ENCODE measurements at places on chromosomes 2 and 18.

DNA sequence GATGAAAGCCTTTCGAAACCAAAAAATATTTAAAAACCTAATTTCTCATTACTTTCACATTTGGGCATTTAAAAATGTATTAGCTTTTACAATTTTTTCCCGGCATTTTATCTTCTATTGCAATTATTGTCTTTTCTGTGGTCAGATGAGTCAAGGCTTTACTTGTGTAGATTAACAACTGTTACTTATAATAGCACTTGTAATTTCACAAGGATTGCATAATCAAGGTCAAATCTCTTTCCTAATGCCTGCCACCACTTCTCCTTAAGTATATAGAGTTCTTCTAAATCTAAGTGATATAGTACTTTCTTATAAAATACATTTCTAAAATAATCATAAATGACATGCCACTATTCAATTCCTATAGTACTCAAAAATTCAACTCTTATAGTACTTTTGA, 67.2 kb downstream of the SLC8A1 start:
- DNase-seq = no peak

GRCh38 chr2:240146141-240146561, 5.7 kb upstream of the OTOS start:
- DNase-seq = no peak

- DNase-seq = no peak
Observed at GRCh38 chr2:121006743-121007489, 271.2 kb downstream of the GLI2 start.

DNA sequence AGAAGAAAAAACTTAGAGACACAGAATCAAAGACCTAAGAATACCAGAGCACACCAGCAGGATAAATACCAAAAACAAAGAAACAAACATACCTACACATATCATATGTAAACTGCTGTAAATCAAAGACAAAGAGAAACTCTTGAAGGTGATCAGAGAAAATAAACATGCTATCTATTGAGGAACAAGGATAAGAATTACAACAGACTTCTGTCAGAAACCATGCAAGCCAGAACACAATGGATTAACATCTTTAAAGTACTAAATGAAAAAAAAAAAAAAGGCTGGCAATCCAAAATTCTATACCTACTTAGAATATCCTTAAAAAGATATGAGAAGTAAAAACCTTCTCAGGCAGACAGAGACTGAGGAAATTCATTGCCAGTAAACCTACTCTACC, 51.6 kb upstream of the MGAT4A start:
- DNase-seq = no peak

DNA sequence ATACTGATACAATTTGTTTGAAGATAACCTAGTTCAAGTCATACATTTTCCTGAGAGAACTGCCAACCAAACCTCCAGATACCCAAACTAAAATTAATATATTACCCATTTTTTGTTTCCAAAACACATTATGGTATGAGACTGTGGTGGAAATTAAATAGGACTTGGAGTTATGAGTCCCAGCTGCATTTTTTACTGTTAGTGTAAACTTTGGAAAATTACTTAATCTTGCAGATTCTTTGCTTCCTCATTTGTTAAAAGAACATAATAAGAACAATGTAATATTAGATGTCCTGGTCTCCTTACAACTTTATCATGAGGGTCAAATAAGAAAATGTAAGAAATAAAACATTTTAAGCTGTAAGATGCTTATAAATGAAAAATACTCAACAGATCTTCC, 98.2 kb upstream of the TRIB2 start:
- no peak for DNase-seq

DNA sequence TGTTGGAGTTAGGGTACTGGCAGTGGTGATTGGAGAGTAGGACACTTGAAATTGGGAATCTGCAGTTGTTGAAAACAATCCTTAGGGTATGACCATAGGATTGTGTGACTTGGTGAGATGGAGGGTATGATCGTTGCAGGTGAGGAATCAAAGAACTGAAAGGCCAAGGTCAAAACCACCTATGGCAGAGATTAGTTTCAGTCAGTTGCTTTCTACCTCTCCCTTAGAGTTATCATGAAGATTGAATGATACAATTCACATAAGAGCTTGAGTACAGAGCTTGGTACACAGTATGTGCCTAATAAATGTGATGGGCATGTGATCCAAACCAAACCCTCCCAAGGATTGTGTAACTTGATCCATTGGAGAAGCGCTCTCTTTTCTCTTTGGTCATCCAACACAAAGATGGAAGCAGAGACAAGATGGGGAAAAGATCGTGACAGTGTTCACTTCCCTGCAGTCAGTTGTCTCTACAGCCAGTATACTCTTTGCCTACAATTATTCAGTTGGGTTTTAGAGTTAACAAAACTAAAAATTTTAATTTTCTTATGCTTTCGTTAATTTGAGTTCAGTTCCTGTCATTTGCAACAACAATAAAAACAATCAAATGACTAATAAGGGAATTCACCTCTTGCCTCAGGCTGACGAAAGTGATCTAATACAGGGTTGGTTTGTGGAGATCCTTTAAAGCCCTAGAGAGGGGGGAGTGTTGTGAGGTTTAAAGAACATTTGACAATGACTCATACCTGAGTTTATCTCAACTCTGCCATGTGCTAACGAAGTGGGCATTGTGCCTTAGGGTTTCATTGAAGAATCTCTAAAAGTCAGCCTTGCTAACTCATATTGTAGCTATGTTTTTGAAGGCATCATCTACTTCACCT, 14.8 kb upstream of the SMAD2 start:
- no peak for DNase-seq

- no peak for DNase-seq
Observed at GRCh38 chr2:229178117-229178516, 93.0 kb downstream of the PID1 start.

DNA sequence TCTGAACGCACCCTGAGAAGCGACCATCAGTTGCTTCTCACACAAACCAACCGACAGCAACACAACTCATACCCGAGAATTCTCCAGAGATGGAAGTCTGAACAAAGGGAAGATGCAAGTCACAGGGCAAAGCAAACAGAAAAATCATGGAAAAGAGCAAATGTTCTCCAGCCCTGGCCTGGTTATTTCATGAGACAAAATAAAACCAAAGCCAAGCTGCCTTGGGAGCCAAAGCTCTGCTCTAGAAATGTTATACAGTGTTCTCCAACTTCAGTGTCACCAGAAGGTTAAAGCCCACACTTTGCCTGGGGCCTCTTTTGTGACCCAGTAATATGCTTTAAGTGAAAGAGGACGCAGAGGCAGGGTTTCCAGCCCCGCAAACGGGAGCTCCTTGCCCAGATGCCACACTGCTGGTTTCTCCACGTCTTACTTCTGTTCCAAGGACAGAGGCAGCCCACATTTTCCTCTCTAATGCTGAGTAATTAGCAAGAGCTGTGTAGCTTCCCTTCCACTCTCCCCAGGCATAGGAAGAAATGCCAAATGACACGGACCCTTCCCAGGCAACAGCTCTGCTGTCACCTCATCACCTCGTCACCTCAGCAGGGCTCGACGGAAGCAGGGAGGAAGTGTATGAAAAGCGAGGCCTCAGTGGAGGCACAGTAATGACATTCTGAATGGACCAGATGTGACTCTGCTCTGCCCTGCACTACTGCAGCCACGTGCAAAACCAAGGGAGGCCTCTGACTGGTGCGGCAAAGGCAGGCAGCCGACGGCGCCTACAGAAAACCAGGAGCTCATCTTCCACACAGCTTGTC, 64.7 kb downstream of the FBXO15 start:
- no peak for DNase-seq

DNA sequence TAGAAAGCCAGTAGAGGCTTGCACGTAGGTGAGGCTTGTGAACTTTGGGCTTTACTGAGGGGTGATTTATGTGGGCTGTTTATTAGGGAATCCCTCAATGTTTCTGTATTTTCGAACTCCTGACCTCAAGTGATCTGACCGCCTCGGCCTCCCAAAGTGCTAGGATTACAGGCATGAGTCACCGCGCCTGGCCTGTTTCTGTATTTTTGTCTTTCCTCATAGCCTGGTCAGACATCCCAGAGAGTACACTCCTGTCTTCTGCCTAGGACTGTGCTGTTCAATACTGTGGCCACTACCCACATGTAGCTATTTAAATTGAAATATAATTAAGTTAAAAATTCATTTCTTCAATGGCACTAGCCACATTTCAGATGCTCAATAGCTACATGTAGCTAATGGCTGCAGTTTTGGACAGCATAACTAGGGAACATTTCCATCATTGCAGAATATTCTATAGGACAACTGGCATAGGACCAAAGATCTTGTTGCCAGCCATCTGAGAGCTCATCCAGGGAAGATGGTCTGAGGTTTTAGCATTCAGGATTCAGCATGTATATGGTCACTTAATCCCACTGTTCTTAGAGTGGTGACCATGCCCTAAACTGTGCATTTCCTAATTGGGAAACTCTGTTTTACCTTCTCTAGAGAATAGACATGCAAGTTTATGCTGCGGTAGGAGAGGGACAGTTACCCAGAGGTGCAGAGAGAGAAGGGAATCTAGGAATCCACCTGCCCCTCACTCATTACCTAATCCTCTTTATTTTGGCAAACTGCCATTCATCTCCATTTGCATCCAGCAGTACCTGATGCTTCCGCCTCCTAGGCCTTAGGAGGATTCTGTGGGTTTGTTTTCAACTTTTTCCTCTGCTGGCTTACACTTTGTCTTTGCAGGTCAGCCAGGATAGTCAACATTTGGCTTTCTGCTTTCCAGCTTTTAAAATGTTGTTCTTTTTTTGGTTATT, 64.4 kb downstream of the LCLAT1 start:
- DNase-seq = no peak

GRCh38 chr2:39234754-39235153, 9.0 kb downstream of the CDKL4 start:
- no peak for DNase-seq

- DNase-seq = no peak
Observed at GRCh38 chr2:86788881-86789686, 1.6 kb downstream of the CD8A start.

- peak; percentile 52 for DNase-seq
Observed at GRCh38 chr2:69565431-69565839, 78.1 kb downstream of the AAK1 start.

DNA sequence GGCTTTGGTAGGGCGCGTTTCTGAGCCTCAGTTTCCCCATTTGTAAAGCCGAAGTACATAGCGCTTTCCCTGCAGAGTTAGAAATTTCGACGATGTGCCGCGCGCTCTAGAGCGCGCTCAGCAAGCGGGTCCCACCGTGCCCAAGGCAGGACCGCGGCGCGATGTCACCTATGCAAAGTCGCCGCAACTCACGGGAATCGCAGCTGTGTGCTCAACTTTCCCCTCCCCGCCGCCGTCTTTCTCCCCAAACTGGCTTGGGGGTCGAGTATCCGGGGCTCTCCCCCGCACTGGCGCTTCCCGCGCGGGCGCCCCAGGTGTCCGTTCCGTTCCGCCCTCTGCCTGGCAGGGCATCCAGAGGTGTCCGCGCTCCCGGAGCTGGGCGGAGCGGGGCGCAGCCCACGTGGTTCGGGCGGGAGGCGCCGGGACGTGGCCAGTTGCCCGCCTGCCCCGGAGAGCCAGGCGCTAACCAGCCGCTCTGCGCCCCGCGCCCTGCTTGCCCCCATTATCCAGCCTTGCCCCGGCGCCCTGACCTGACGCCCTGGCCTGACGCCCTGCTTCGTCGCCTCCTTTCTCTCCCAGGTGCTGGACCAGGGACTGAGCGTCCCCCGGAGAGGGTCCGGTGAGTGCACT, at the start of gene MLPH:
MLPH (plus strand) TSS at position 433 of the 630 bp plus-strand sequence. CDS start 6,176 bp downstream, outside the sequence.
- no peak for DNase-seq

DNA sequence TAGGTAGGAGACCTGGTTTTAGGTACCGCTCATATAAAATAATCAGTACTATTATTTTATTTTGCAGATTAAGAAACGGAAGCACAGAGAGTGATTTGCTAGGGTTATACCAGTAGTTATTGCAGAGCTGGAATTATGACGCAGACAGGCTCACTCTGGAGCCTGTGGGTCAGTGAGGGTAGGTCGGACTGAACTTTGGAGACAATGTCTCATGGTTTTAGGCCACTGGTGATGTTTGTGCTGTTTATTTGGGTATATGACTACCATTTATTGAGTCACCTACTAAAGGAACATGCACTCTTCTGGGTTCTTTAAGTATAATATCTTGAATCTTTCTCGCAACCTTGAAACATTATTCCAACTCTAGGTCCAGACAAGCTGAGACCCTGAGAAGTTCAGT, 33.5 kb upstream of the IL1R1 start:
- DNase-seq = no peak

DNA sequence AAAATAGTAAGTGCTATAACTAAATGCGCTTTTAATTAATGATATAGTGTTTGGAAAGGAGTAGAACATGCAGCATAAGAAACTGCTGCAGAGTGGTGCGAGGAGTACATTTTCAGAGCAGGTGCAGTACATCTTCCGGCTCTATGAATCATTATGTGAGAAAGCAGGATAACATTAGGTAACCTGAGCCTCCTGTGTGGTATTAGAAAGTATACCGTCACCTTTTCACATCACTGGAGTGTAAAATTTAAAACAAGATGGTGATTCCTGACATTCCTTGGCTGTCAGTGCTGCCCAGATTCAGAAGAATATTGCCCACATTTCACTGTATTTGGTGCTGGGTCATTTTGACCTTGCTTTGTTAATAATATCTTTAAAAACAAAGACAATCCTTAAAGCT, 7.8 kb upstream of the DYNC2LI1 start:
- no peak for DNase-seq

GRCh38 chr2:197828464-197829135, 24.2 kb downstream of the PLCL1 start:
- DNase-seq = no peak

GRCh38 chr18:70400476-70400875, 111.6 kb downstream of the SOCS6 start:
- no peak for DNase-seq

GRCh38 chr2:23073671-23074070, 311.3 kb upstream of the KLHL29 start:
- DNase-seq = no peak

DNA sequence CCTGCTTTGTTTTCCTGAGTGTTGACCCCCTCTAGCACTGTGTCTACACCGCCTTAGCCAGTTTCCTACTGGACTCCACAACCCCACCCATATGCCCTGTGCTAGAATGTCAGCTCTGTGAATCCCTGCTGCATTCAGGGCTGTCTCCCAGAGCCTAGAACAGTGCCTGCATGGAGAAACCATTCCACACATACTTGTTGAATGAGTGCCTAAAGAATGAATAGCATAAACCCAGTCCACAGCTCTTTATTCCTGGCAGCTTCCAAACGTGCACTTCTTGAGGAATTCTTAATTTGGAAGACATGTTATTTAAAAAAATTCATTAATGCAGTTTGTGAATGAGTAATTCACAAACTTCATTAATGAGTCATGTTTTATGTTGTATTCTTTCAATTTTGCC, 6.5 kb upstream of the NAPG start:
- no peak for DNase-seq

DNA sequence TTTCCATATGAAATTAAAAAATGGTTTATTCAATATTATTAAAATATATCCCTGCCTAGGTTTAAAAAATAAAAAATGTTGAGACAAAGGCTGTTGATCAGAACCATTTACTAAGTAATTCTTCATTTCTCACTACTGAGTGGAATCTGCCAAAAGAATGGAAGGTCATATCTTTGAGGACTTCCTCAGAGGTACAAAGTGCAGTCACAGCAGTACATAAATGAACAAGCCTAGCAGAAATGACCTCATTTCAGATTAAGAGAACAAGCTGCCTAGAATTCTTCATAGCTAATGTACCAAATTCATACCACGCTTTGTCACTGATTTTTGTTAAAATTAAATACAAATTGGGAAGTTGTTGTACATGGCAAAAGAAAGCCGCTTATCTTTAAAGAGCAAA, 318.9 kb upstream of the TFPI start:
- DNase-seq = no peak
